ENCODE measurements at places on chromosomes 7 and 10.

DNA sequence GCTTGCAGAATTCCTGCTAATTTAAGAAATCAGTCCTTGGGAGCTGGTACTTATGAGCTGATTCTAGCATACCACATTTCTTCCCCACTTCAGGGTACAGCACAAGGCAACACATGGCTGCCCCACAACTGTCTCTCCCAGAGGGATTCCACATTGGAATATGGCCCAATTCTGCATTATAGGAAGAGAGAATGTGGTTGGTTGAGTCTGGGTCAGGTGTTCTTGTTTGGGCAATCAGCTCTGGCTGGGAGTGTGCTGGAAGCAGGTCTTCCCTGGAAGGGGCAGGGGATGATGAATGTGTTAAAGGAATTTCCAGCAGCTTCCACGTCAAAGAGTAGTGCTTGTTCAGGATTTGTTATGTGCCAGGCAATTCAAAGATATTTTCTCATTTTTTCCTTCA lies 95.7 kb downstream of the BUB3 start:
- DNase-seq = no peak

DNA sequence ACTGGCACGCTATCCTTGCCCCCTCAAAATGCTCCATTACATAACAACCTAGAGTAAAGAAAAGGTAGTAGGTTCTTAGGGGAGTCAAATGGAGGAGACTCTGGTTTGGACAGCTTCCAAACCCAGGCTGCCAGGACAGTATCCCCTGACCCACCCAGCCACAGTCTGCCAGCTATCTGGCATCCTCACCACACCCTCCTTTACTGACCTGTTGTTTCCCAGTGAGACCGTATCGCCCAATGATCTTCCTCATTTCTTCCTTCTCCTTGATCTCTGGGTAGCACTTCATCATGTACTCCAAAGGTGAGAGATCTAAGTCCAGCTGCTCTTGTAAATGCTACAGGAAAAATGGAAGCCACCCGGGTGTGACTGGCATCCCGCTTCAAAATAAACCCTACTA lies 5.1 kb upstream of the H2BK1 start:
- no peak for DNase-seq

DNA sequence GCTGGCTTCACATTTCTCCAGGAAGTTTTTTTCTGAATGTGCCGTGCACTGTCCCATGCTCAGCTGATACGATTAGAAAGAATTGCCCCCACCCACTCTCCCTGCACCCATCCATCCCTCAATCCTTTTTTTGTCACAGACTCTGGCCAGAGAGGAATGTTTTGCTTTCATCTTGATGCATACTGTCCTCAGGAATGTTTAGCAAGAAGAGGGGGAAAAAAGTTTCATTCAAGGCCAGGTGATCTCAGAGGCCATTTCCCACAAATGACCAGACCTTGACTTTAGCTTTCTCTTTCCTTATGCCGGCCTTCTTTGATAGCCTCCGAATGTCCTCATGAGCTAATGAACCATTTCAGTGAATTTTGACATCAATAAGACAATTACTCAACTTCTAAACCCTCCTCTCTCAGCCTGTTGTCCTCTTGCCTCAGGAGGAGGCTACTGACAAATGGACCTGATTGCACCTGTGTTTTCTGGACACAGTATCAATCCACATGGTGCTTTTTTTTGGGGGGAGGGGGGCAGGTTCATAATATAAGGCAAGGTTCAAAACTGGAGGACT lies 105.0 kb upstream of the KLF6 start:
- DNase-seq = no peak

GRCh38 chr7:74396993-74397392 lies 56.7 kb upstream of the GTF2IRD1 start:
- DNase-seq = no peak

- DNase-seq = no peak
Measured at GRCh38 chr7:47697543-47697942, 115.6 kb upstream of the TNS3 start.

DNA sequence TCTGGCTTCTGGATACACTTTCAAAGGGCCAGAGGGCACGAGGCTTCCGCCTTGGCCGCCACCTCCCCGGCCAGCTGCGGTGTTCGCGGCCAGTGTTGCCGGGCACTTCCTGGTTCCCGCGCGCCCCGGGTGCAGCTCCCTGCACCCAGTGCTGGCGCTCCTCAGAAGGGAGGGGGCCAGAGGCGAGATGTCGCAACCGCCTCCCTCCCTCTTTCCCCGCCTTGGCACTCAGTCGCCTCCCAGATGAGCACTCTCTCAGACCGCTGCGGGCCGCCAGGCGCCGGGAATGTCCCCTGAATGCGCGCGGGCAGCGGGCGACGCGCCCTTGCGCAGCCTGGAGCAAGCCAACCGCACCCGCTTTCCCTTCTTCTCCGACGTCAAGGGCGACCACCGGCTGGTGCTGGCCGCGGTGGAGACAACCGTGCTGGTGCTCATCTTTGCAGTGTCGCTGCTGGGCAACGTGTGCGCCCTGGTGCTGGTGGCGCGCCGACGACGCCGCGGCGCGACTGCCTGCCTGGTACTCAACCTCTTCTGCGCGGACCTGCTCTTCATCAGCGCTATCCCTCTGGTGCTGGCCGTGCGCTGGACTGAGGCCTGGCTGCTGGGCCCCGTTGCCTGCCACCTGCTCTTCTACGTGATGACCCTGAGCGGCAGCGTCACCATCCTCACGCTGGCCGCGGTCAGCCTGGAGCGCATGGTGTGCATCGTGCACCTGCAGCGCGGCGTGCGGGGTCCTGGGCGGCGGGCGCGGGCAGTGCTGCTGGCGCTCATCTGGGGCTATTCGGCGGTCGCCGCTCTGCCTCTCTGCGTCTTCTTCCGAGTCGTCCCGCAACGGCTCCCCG lies at the start of gene FFAR4:
FFAR4 (plus strand) TSS at position 231 of the 842 bp plus-strand sequence; CDS start at position 287, 56 bp downstream.
- peak; percentile 34 for DNase-seq

- DNase-seq = no peak
Measured at GRCh38 chr10:120459185-120459584, 2.2 kb downstream of the PLPP4 start.

DNA sequence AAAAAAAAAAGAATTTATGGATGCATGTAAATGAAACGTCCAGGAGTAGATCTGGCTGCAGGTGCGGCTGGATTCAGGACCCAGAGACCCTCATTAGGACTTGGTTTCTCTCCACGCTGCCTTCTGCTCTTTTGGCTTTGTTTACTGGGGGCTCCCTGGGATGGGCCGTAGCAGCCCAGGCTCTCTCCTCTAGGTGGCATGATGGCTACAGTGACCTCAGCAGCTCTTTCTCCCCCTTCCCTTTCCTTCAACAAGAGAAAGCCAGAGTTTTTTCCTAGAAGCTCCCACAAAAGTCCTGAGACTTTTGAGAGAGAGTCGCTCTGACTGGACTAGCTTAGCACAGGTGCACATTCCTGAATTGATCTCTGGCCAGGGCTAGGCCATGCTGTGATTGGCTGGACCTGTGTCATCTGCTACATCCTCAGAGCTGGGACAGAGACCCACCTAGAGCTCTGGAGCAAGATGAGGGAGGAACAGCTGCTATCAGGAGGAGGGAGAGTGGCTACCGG lies 67.8 kb upstream of the PDCD4 start:
- no peak for DNase-seq

GRCh38 chr10:6578795-6579182 lies 1.3 kb downstream of the PRKCQ start:
- no peak for DNase-seq
